ENCODE measurements at places on chromosomes 13 and 19.

DNA sequence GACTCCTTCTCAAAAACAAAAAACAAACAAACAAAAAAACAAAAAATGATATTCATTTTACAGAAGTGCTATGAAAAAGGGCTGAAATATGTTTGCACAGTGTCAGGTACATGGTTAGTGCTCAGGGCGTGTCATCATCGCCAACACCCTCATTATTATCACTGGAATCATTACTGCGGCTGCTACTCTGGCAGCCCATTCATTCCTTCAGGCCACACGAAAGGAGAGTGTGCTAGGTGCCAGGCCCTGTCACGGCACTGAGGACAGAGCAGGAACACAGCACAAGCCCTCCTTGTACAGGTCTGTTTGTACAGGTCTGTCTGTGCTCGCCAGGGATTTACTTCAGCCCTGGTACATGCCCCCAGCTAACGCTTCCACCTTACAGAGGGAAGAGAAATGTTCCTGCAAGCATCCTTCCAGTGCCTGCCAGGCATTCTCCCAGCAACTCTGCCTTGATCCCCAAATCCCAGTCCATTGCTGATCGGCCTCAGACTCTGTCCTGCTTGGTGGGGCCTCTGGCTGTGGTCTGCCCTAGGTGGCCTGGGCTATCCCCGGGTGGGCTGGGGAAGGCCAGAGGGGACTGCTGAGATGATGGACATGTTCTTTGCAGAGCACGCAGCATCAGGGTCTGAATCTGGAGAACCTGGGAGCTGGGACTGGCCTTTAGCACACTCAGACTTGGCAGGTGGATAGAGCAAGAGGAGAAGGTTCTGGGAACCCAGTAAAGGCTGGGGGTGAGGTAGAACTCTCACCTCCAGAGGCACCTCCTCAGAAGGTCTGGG is 210.7 kb downstream of the URI1 start:
- DNase-seq = no peak

DNA sequence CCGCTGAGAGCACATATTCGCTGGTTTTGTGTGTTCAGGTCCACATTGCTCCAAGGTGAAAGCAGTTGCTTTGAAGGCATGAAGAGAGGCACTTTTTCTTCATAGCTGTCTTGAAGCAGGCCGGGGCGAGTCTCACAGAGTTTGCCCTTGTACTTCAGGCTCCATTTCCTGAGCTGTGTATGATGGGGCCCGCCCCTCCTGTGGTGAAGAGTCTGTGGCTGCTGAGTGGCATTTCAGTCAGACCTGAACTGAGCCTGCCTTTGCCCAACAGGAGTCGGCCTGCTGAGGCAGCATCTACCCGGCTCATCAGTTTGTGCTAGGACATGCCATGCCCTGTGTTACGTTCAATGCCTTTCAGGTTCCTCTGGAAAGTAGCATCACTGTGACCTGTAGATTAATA is 44.4 kb upstream of the C1QTNF9 start:
- no peak for DNase-seq

- no peak for DNase-seq
Observed at GRCh38 chr13:47213047-47213446, 316.2 kb upstream of the HTR2A start.

GRCh38 chr19:12603714-12604113 is 6.9 kb downstream of the ZNF490 start:
- no peak for DNase-seq

GRCh38 chr13:46303742-46304385 is 83.2 kb downstream of the RUBCNL start:
- DNase-seq = peak; percentile 34
